ENCODE measurements at places on chromosomes 5 and 9.

DNA sequence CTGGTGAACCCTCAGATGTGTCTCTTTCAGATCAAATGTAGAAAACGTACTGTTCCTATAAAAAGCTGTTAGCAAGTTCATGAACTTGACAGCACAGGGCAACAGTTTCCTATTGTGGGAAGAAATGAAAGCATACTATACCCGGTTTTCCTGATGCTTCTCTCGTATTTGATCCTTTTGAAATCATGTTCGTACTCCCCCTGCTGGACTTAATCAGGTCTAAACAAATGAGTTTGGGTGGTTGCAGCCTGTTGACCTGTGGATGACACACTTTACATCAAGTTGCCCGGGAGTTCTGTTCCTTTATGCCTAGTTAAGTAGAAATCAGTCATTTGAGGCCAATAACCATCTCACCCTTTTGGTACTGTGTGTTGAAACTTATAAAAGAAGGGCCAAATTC, 1992.3 kb downstream of the MAT2B start:
- DNase-seq = no peak

DNA sequence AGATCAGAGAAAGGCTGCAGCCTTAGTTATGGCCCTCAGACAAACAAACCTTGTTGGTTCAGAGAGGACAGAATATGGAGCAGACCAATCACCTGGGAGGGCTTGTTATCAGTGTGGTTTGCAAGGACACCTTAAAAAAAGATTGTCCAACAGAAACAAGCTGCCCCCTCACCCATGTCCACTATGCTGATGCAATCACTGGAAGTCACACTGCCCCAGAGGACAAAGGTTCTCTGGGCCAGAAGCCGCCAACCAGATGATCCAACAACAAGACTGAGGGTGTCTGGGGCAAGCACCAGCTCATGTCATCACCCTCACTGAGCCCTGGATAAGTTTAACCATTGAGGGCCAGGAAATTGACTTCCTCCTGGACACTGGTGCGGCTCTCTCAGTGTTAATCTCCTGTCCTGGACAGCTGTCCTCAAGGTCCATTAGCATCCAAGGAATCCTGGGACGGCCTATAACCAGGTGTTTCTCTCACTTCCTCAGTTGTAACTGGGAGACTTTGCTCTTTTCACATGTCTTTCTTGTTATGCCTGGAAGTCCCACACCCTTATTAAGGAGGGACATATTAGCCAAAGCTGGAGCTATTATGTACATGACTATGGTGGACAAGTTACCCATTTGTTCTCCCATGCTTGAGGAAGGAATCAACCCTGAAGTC, 36.9 kb upstream of the TBCA start:
- no peak for DNase-seq

DNA sequence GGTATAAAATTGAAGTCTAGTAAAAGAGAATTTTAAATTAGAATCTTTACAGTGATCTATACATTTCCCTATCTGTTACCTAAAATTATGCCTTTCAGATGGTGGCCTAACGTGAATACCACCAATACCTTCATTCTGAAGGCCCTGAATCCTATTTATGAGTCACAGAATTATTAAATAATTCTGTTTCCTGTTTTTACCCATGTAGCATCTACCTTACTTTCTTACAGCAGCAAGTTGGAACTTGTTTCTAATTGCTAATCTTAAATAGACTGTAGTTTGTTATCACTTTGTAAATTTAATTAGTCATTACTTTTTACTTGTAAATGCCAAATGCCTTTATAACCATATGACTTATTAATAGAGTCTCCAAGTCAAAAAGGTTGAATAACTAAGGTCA, 135.0 kb downstream of the PDE4D start:
- DNase-seq = no peak

DNA sequence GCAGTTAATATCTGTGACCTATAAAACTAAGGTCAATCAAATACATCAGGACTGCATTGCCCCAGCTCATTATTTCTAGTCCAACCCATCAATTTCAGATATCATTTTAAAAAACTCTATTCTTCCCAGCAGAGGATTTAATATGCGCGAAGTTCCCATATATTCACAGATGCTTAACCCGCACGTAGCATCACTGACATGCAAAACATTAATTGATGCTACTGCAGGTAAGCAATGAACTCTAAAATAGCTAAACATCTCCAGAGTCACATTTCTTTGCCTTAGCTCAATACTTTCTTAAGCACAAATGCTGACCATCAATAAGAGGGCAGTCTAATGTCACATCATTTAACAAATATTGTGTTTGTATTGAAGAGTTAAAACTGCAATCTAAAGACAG, 586.6 kb upstream of the CDH18 start:
- no peak for DNase-seq

DNA sequence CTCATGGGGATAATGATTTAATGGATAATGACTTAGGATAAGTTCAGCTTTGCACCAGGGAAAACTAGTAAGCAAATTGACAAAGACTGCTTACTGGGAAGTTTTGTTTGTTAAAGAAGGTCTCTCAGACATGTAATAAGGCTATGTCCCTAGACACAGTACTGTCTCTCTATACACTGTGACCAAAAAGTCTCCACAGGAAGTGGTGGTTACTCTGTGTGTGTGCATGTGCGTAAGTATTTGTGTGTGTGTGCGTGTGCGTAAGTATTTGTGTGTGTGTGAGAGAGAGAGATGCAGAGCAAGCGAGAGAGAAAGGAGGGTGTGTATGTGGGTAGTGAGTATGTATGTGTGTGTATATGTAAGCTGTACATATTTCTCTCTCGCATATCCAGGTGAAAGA, 229.6 kb downstream of the GLIS3 start:
- DNase-seq = no peak
